ENCODE measurements at places on chromosomes 1 and 21. TPM values are rescaled to one million over a fixed set of nuclear protein-coding genes. Genes with fewer than 3 reads are reported as not detected.

MEX3A gene
- total RNA-seq = 0.89 TPM

HSD3B1 gene
- not detected for total RNA-seq

SH2D1B gene
- total RNA-seq = not detected

COL9A2 gene
- 1.00 TPM for total RNA-seq

S100A9 gene
- not detected for total RNA-seq

CD1D gene
- 0.25 TPM for total RNA-seq

AGL gene
- total RNA-seq = 11.4 TPM

Measured in uterine smooth muscle cell (primary cell).